GDM1 (cell line): ENCODE measurements at places on chromosomes 3 and 15.

DNA sequence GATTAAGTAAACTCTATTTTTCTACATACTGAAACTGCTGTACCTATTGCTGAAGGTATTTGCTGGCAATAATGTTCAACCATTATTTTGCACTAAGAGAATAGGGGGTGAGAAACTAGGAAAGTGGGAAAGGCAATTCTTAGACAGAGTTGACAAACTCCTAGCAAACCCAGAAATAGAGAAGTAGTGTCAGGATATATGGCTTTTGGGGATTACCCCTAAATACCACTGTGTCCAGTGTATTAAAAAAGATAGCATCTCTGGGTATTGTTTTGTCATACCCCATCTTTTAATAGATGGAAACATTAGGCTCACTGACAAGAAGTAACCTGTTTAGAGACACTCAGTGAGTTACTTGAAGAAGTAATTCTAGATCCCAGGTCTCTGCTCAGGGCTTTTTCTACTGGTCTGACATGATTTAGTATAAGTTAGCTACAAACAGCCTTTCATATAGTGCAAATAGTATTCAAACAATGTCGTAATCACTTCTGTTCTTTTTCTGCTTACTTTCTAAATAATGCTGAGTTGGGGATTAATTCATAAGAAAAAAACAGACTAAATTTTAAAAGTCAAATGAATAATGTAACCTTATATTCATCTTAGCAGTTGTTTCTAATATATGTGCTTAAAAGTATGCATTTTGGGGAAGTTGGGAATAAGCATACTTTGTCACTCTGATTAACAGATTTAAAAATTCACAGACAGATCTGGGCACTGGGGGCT lies 107.2 kb downstream of the IL1RAP start:
- DNase-seq: no peak

DNA sequence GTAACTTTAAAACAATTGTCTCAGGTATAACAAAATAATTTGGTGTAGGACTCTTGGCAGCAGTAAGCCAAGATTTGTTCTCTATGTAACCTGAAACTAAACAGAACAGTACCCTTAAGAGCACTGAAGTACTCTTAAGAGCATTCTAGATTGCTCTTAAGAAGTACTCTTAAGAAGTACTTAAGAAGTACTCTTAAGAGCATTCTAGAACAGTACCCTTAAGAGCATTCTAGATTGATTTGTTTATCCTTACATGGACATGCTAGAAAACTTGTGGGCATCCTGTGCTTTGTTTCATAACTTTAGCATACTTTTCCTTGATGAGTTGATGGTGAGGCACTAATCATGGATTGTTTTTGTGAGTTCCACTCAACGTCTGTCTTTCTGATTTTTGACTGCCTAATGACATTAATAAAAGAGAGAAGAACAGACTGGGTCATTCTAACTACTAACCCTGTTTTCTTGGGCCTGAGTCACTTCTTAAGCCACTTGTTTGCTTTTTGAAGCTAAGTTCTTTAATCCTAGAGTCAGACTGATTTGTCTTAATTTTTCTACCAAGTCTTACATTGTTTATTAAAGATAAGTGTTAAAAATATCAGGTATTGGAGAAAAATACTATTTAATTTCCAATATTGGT lies 57.2 kb upstream of the UTS2B start:
- DNase-seq: no peak

GRCh38 chr15:51086409-51086808 lies 8.3 kb downstream of the TNFAIP8L3 start:
- no peak for DNase-seq

DNA sequence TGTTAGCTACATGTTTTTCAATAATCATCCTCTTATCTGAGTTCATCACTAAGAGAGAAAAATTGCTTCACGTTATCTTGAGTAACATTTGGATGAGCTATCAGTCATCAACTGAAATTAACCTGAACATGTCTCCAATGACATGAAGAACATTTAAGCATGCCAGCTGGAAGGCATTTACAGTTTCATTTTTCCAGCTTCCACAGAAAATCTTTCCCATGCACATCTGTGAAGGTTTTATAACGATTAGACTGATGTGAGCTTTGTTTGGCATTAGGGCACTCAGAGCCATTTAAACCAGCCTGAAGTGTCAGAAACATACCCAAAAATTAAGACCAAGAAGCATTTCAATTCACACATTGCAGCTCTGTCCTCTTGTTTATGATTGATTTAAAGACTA lies 235.8 kb upstream of the ARHGEF26 start:
- DNase-seq: no peak

- DNase-seq: no peak
These were observed 111.4 kb upstream of the RBMS3 start for GRCh38 chr3:29169451-29169850.

DNA sequence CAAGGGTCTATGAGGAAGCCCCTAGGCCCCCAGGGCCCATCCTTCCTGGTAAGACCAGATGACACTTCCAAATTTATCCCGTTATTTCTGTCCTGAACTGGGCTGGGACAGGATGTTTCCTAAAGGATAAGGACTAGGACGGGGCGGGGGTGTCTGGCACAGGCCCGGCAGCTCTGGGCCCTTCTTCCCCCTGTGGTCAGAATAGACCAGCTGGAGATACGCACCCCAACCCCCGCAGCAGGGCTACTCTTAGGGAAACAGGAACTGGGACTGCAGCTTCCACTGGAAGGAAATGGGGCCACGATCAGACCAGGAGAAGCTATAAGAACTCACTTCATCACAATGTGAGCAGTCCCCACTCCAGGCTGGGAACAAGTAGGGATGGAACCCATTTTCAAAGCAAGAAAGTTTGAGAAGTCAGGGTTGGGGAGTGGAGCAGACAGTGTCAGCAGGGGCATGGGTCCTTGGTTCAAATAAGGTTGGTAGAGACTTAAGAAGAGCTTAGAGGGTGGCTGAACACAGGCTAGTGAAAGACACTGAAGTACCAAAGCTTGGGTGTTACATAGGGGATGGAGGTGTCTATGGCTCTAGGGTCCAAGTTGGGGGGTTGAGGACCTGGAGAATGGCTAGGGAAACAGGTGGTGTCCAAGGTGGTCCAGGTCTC lies 1.1 kb downstream of the NCKIPSD start:
- no peak for DNase-seq

- DNase-seq: no peak
These were observed 427.1 kb upstream of the C2CD4B start for GRCh38 chr15:62591842-62592838.

GRCh38 chr15:96107916-96108315 lies 222.6 kb upstream of the NR2F2 start:
- no peak for DNase-seq

- peak; percentile 73 for DNase-seq
These were observed 582 bp upstream of the SLCO3A1 start for GRCh38 chr15:91852741-91853510.

DNA sequence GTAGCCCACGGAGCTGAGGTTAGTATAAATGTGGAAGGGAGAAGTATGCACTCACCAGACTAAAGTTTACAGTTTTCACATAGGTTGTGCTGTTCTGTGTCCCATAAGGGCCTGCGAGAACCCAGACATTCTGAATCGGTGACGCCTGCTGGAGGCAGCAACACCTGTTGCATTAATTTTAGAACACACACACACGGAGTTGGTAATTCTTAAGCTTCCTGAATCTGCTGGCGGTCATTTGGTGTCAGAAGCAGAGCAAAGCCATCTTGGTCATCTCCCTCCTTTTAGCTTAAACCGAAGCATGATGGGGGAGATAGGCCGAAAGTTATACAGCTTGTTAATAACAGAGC lies 41.1 kb upstream of the AP3B2 start:
- no peak for DNase-seq

- DNase-seq: no peak
These were observed 207.3 kb downstream of the SQOR start for GRCh38 chr15:45842151-45842550.
